Endothelial cell (in vitro differentiated cells): ENCODE measurements at places on chromosomes 13 and 19.

- DNase-seq: no peak
Observed at GRCh38 chr19:42021185-42021584, 27.2 kb upstream of the ATP1A3 start.

GRCh38 chr19:34540811-34541557 lies 59.4 kb downstream of the WTIP start:
- DNase-seq: no peak

DNA sequence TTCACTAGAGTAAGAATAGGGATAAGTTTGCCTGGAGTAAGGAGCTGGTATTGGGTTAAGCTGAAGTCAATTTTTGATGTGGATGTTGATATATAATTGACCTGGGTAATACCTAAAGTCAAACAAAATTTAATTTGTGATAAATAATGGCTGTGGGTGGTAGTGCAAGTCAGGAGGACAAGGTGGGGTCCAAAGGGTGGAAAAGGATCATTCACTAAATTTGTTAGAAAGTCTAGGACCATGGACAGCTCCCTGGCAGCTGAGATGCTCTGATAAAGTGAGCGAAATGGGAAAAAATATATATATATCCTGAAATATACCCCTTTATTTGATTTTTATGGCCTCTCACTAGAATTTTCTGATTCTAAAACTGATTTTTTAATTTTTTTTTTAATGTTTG lies 463.5 kb downstream of the GPC6 start:
- DNase-seq: peak; percentile 28

- no peak for DNase-seq
Observed at GRCh38 chr19:29714371-29714952, 599 bp downstream of the C19orf12 start.

DNA sequence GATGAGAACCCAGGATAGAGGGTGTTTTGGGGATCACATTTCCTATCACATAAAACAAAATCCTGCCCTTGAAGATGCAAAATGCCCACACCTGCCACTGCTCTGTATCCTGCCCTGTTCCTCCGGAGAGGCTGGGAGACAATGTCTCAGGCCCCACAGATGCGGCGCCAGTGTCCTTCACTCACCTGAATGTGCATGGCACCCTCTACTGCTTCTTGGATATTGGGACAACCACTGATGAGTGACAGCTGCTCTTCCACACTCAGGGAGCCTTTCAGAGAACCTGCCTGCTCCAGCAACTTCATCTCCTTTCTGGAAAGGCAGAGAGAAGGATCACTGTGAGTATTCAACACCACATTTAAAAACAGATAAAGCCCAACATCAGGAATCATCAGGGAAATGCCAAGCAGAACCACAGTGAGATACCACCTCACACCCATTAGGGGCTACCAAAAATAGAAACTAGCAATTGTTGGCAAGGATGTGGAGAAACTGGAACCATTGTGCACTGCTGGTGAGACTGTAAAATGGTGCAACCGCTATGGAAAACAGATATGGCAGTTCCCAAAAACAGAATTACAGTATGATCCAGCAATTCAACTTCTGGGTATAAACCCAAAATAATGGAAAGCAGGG lies 36.4 kb downstream of the CRYL1 start:
- no peak for DNase-seq

GRCh38 chr13:66532845-66533244 lies 697.3 kb downstream of the PCDH9 start:
- DNase-seq: no peak

GRCh38 chr19:28736528-28736927 lies 476.4 kb downstream of the UQCRFS1 start:
- no peak for DNase-seq

GRCh38 chr13:25469169-25469525 lies 97.4 kb downstream of the ATP8A2 start:
- DNase-seq: no peak

GRCh38 chr13:80571346-80572307 lies 230.7 kb upstream of the SPRY2 start:
- no peak for DNase-seq

DNA sequence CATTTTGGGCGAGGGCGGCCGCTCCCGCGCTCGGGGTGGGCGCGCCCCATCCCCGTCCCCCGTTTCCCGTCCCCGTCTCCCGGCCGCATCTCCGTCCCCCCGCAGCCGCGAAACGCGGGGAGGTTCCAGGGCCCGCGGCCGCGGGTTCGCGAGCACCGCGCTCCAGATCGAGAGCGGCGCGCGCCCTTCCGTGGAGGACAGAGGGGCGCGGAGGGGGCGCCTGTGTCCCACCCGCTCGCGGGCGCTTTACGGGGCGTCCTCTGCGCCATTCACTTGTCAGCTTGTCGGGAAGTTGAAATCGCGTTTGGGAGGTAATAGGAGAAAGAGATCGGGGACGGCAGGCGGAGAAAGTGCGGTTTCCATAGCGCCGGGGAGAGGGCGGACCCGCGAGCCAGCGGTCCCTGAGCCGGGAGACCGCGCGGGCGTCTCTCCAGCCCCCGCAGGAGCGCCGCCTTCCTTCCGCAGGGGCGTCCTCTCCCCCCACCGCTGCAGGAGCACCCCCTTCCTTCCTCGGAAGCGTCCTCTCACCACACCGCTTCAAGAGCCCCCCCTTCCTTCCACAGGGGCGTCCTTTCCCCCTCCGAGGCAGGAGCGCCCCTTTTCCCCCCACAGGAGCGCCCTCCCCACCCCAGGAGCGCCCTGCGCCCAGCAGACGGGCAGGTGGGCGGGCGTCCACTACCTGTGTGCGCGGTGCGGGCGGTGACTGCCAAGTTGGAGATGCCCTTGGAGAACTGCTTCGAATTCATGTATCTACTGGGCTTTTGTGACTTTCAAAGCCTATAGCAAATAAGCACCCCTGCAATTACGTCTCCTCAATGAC lies 962 bp upstream of the IRS2 start:
- peak; percentile 40 for DNase-seq

GRCh38 chr19:33861950-33862349 lies 65.3 kb downstream of the KCTD15 start:
- DNase-seq: no peak

GRCh38 chr13:106529415-106530170 lies 5.9 kb downstream of the EFNB2 start:
- DNase-seq: no peak

DNA sequence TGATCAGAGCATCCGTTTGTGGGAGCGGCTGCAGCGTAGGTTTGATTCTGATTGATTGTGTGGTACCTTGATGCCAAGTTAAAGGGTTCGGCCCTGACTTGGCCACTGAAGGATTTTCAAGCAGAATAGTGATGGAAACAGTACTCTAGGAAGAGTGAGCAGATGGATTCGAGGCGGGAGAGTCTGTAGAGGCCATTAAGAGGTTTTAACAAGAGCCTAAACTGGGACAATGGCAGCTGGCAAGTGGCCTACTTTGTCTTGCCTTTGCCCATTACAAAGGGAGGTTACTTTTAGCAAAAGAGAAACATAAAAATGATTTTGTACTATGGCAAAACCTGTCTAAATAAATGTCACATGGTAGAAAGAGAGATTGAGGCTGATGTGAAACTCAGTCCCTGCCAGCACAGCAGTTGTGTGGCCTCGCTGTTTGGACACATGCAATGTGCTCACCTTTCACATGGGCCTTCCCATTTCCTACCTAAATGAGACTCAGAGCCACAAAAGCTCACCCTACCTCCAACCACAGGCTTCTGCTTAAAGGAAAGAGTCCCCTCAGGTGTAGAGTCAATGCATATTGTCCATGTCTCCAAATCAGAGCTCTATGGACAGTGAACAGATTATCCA lies 62.4 kb upstream of the RAP2A start:
- no peak for DNase-seq

- no peak for DNase-seq
Observed at GRCh38 chr13:23458989-23459388, 25.5 kb upstream of the SACS start.

- DNase-seq: peak; percentile 75
Observed at GRCh38 chr13:100573121-100573520, 15.5 kb downstream of the GGACT start.

- DNase-seq: peak; percentile 38
Observed at GRCh38 chr13:23902975-23903905, 5.9 kb upstream of the C1QTNF9B start.

DNA sequence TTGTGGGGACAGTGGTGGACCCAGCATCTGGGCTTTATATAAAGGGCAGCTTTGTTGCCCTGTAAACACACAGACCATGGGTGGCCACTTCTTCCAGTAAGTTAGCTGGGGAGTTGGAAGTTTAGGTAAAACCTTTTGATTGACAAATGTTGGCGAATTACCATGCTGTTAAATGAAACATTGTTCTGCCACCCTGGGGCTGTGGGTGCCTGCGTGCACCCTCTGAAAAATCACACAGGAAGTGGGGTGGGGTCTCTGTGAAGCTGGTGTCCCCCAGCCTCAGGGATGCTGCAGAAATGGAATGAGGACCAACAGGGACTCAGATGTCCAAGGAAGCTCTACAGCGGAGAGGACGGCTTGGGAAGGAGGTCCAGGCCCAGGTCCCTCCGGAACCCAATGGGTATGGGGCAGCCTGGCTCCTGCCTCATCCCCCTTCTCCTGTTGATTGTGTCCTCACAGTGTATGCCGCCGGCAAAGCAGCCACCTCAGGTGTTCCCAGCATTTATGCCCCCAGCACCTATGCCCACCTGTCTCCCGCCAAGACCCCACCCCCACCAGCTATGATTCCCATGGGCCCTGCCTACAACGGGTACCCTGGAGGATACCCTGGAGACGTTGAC lies 2.8 kb upstream of the USF2 start:
- DNase-seq: no peak

DNA sequence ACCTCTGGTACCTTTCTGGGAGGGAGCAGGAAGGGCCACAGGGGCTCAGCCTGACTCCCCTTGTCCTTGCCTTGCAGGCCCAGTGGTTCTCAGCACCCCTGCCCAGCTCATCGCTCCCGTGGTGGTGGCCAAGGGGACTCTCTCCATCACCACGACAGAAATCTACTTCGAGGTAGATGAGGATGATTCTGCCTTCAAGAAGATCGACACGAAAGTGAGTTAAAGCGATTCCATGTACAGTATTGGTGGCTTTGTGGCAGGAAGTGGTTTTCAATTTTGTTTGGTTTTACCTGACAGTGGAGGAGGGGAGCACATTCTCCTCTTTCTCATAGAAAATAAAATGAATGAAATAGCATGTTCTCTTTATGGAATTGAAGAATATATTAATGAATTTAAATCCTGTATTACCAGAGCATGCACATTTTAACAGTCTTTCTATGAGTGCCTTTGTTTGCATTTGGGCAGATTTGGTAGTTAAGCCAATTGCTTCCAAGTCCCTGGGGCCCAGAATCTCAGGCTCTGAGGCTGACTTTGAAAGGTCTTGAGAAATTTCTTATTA lies 4.1 kb downstream of the MAB21L1 start:
- peak; percentile 6 for DNase-seq

DNA sequence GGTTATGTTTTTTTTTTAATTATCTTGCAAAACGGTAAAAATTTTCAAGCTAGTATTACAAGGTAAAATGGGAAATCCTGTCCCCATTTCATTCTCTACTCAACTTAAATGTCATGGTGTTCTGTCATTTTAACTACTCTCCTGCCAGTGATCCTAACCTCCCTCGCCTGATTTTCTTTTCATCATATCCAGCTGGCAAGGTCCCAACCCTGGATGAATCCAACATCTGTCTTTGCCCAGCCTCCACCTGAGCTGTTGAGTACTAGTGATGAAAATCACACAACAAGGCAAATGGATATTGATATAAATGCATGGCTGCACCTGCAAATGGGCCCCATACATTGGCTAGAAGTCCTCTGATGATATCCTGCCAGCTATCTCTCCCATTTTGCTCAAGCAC lies 6.9 kb upstream of the CDK8 start:
- DNase-seq: no peak

GRCh38 chr19:40741527-40742390 lies 8.5 kb downstream of the ACTMAP start:
- no peak for DNase-seq

- no peak for DNase-seq
Observed at GRCh38 chr13:51645154-51645650, 60.9 kb downstream of the WDFY2 start.

DNA sequence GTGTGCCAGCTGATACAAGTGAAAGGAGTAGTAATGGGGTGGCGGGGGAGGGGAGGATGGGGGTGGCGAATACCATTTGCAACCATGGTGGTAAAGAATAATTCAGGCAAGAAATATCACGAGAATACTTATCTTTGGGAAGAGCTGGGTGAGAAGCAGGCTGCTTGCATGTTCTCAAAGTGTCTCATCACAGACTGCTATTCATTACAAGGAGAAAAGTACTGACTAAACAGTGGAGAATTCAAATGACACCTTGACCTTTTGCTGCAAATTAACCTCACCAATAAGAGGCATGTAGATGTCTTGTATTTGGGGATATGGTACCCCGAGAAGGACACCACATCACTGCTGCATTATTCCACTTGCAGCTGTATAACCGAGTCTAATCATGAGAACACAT lies 585.7 kb upstream of the GPC6 start:
- DNase-seq: no peak

- DNase-seq: peak; percentile 21
Observed at GRCh38 chr19:42068756-42069571, 1.0 kb downstream of the GRIK5 start.

GRCh38 chr13:95862408-95862807 lies 185.5 kb downstream of the DNAJC3 start:
- no peak for DNase-seq

DNA sequence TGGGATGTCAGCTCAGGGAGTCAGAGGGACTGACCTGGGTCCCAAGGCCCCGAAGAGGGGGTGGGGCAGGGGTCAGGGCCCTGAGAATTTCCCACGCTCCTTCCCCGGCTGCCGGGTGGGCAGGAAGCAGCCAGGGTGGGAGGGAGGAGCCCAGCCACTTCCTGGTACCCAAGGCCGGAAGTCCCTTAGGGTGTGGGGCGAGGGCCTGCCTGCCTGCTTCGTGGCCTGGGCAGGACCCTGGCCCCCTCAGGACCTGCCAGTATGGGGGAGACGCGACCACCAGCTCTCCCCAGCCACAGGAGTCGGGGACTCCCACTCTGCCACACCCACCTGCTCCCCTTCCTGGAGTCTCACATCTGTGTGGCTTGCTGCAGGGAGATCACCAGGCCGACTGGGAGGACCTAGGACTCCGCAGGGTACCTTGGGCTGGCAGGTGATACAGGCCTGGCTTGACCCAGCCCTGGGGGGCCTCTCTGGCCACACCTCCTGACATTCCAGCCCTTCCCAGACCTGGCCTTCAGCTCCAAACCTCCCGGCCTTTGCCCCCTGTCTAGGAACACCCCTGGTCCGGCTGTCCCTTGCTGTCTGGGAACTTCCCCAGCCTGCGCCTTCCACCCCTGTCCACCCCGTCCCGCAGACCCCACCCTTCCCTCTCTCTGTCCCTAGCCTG lies 9.8 kb upstream of the CIRBP start:
- DNase-seq: peak; percentile 68

DNA sequence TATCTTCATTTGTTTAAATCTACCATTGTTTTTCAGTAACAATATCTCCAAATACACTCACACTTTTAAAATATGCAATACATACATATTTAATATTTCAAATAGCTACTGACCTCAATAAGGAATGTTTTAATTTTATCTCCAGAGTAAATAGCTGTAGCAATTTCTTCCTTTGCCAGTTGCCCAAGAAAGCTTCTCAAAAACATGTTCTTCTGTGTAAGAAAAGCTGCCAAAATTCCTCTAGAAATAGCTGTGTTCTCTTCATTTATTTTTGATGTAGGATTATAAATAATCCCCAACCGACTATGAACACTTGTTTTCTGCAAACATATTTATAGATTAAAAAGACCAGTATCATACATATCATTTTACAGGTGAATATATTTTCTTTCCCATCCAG lies 150.5 kb downstream of the UGGT2 start:
- no peak for DNase-seq
